ENCODE measurements at places on chromosomes 12 and 14. TPM values are rescaled to one million over a fixed set of nuclear protein-coding genes. Genes with fewer than 3 reads are reported as not detected.

C12orf50 gene
- 0.48 TPM for total RNA-seq

GOLGA3 gene
- total RNA-seq, result 91.2 TPM

DNA sequence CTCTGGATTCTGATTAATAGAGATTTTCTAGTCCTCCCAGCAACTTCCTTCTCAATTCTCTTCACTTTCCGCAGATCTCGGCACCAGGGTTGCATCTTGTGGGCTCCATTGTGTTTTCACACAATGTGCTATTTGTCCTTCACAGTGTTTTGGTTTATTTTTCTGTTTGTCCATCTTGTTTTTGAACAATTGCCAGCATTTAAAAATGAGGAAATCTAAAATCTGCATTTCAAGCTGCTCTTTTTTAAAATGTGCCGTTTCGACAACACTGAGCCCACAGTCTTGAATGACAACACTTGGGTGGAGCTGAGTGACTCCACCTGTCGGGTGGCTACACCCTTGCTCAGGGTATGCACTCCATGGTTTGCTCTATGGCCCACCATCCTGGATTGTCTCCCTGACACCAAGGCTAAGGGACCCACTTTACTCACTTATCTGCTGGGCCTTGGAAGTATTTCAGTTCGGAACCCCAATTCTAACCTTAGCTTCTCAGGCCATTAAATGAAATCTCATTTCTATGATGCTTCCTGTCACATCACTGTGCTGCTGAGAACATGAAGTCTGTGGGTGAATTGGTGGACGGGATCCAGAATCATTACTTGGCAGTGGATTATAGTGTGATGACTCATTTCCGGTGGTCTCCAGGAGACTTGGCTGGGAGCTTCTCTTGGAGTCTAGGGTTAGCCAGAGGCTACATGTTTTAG, 3.4 kb upstream of the MYRFL start:
- no peak overlapping the region for H3K27ac ChIP-seq
- no peaks in the 10 kb centered on the region for H3K36me3 ChIP-seq
- H3K4me1 ChIP-seq, result no peaks in the 10 kb centered on the region
- no peak for DNase-seq
- H3K27me3 ChIP-seq, result no peaks in the 10 kb centered on the region

DNA sequence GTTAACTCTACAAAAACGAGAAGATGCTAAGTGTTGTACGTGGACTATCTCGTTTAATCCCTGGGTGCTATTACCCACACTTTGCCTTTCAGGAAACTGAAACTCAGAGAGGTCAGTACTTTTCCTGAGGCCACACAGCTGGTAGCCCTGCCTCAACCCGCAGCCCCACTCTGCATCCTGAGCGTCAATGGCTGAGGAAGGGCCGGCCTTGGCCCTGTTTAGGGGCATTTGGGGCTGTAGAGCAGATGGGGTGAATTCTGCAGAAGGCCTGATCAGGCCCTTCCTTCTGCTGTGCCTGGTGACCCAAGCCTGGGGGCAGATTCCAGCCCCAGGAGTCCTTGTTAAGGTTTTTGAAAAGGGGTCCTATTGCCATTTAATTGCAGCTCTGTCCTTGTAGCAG, 3.7 kb upstream of the CCDC197 start:
- no peaks in the 10 kb centered on the region for H3K36me3 ChIP-seq
- DNase-seq, result no peak
- H3K27ac ChIP-seq, result no peak overlapping the region
- H3K4me3 ChIP-seq, result no peak overlapping the region

DNA sequence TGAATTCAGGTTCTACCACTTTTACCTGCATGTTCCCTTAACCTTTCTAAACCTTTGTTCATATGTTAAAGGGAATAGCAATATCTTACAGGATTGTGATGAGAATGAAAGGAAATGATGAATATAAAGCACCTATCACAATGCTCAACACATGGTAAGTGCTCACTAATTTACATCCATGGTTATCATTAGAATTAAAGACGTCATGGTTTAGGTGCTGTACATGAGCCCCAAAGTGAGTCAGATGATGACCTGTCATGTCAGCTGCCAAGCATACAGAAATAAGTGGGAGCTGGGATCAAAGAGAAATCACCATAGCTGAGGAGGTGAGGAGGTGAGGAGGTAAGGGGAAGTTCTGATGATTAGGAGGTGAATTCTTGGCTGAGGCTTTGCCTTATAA, 135.9 kb upstream of the ATP2B1 start:
- no peaks in the 10 kb centered on the region for H3K4me1 ChIP-seq
- H3K4me3 ChIP-seq, result no peak overlapping the region
- no peaks in the 10 kb centered on the region for H3K36me3 ChIP-seq
- no peak overlapping the region for H3K27ac ChIP-seq
- no peaks in the 10 kb centered on the region for H3K27me3 ChIP-seq
- no peak for DNase-seq

ACVRL1 gene
- 96.9 TPM for total RNA-seq

DNAJC22 gene
- not detected for total RNA-seq

- H3K4me1 ChIP-seq, result no peaks in the 10 kb centered on the region
- H3K4me3 ChIP-seq, result no peak overlapping the region
- H3K36me3 ChIP-seq, result no peaks in the 10 kb centered on the region
- H3K27me3 ChIP-seq, result no peaks in the 10 kb centered on the region
- no peak for DNase-seq
These were observed 144.0 kb upstream of the FBXO33 start for GRCh38 chr14:39576258-39576657.

DNA sequence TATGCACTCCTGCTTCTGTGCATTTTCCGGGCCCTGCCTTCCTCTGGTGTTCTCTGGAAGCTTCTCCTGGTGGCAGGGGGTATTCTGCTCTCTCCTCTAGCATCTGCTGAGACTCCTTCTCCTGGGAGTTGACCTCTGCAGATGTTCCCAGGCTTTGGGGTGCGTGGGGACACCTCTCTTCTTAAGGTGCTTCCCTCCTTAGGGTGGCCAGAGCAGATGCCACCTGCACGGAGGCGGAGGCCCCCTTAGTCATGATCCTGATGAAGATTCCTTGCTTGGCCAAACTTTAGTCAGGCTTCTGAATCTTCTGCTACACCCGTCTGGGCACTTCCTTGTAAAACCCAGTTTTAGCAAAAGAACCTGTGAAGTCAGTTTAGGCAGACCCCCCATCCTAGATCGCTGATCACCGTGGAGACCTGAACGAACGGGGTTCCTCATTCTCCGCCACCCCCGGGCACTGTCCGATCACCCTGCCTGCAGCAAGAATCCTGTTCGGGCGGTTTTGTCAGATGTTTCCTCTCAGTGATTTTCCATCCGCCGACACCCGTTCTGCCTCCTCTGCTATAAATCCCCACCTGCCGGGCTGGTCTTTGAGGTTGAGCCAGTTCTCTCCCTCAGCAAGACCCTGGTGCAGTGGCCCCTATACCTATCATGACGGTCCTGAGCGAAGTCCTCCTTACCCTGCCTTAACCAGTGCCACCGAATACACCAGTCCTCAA, 111.9 kb downstream of the CALM1 start:
- H3K4me3 ChIP-seq, result no peak overlapping the region
- no peak for DNase-seq
- no peaks in the 10 kb centered on the region for H3K27me3 ChIP-seq
- H3K36me3 ChIP-seq, result no peaks in the 10 kb centered on the region
- H3K4me1 ChIP-seq, result no peaks in the 10 kb centered on the region
- no peak overlapping the region for H3K27ac ChIP-seq

SOCS4 gene
- 22.6 TPM for total RNA-seq

AQP6 gene
- 0.39 TPM for total RNA-seq

DNA sequence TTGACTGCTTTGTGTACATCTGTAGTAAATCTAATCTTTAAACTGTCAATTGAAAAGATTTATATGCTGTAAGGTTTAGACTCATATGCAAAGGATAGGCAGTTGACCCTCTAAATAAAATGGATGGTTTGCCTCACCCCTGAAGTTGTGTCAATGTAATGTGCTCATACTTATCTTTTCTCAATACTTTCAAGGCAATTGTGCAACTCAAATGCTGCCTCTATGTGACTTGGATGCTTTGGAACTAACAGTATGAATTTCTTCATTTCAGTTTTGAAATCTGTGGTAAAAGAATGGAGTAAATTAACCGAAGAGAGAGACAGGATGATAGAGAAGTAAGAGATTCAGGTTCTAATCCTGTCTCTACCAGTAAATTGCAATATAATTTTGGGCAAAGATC, 9.7 kb downstream of the PDE6H start:
- no peak overlapping the region for H3K27ac ChIP-seq
- DNase-seq, result no peak
- H3K4me1 ChIP-seq, result no peaks in the 10 kb centered on the region
- H3K4me3 ChIP-seq, result no peak overlapping the region

DNA sequence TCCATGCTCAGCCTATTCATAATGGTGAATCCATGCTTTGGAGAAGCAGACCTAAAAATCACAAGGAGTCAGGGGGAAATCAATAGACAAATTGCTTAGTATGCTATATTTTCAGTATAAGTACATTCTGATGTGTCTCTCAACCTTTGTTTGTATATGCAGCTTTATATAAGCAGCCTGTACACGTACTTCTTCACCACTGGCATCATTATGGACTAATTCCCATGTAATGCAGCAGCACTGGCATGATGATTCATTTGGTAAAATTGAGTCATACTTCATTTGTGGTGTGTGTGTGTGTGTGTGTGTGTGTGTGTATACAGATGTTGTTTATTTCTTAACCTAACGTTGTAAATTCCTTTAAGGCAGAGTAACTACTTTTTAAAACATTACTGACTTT, 10.9 kb downstream of the DCP1B start:
- no peaks in the 10 kb centered on the region for H3K36me3 ChIP-seq
- DNase-seq, result no peak
- H3K4me3 ChIP-seq, result no peak overlapping the region
- H3K4me1 ChIP-seq, result no peaks in the 10 kb centered on the region
- H3K27ac ChIP-seq, result no peak overlapping the region

- H3K4me3 ChIP-seq, result peak overlapping the region; percentile 48
- H3K27ac ChIP-seq, result peak overlapping the region; percentile 96
- H3K4me1 ChIP-seq, result no peaks in the 10 kb centered on the region
These were observed 136.4 kb upstream of the KRAS start for GRCh38 chr12:25386831-25387731.

ACAD10 gene
- total RNA-seq, result 27.9 TPM

JKAMP gene
- total RNA-seq, result 29.2 TPM

GRCh38 chr12:58794859-58795258, 125.4 kb downstream of the LRIG3 start:
- no peak overlapping the region for H3K27ac ChIP-seq
- no peak overlapping the region for H3K4me3 ChIP-seq
- H3K36me3 ChIP-seq, result no peaks in the 10 kb centered on the region
- no peaks in the 10 kb centered on the region for H3K27me3 ChIP-seq
- no peaks in the 10 kb centered on the region for H3K4me1 ChIP-seq

- H3K4me3 ChIP-seq, result peak overlapping the region; percentile 61
- H3K36me3 ChIP-seq, result no peaks in the 10 kb centered on the region
- H3K4me1 ChIP-seq, result no peaks in the 10 kb centered on the region
- no peaks in the 10 kb centered on the region for H3K27me3 ChIP-seq
- H3K27ac ChIP-seq, result no peak overlapping the region
These were observed 2.3 kb downstream of the GLI1 start for GRCh38 chr12:57461917-57462250.

GRCh38 chr12:2540535-2540941, 254.2 kb upstream of the FKBP4 start:
- no peak for DNase-seq
- no peak overlapping the region for H3K27ac ChIP-seq
- H3K4me1 ChIP-seq, result no peaks in the 10 kb centered on the region
- no peak overlapping the region for H3K4me3 ChIP-seq
- H3K36me3 ChIP-seq, result peaks cover 3% of the 10 kb centered on the region

DNA sequence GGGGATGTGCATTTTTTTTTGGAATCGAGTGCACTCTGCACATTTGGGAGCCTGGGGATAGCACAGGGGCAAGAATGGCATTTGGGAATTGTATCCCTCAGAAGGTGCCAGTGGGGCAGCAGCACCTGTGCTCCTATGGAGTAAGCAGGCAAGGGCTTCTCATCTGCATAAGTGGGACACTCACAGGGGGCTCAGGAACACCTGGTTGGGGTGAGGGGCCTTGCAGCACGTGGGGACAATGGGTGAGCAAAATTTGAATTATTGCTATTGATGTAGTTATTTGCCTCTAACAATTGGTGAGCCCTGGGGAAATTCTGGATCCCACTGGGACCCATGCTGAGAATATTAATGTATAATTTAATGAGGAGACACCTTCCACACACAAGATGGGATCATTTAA, 274.2 kb downstream of the TTC6 start:
- no peaks in the 10 kb centered on the region for H3K4me1 ChIP-seq
- DNase-seq, result no peak
- no peak overlapping the region for H3K27ac ChIP-seq
- no peaks in the 10 kb centered on the region for H3K36me3 ChIP-seq
- no peak overlapping the region for H3K4me3 ChIP-seq

- no peaks in the 10 kb centered on the region for H3K36me3 ChIP-seq
- H3K27me3 ChIP-seq, result no peaks in the 10 kb centered on the region
- DNase-seq, result no peak
These were observed 103.7 kb upstream of the MAX start for GRCh38 chr14:65206078-65206447.

DNA sequence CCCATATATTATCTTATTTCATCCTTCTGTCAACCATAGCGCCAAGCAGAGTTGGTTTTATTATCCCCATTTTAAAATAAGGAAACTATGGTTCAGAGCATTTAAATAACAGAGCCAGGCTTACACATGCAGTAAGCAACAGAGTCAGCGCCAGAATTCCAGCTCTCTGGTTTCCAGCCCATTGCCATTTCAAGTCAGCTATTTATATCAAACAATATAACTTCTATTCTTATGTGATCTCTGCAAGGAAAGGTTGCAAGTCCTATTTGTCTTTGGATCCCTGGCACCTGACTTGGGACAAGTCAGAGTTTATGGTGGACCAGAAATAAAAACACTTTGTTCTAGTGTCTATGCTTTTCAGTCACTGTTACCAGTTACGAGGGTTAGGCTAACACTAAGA, 174.1 kb upstream of the EEA1 start:
- H3K27me3 ChIP-seq, result no peaks in the 10 kb centered on the region
- no peak overlapping the region for H3K4me3 ChIP-seq
- no peak for DNase-seq
- H3K27ac ChIP-seq, result peak overlapping the region; percentile 67

IL22 gene
- not detected for total RNA-seq

DNA sequence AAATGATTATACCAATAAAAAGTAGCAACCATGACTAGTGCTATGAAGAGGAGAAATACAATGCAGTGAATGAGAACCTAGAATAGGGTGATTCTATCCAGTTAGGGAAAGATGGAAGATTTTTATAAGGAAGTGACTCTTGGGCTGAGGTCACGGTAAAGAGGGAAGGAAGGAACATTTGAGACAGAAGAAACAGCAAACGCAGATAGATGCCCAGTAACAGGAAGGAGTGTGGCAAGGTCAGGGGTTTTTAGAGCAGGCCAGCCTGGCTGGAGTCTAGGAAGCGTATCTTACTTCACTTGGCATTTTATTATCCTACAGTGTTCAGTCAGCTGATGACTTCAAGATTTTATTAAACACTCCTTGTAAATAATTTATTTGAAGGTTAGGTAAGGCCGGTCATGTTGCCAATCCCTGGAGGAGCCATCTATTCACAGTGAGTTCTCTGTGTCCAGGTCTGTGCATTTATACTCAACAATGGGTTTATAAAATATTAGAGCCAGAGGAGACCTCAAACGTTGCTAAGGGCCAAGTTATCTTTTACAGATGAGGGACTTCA, 170.6 kb downstream of the PRKCH start:
- no peak for DNase-seq
- H3K27ac ChIP-seq, result no peak overlapping the region
- H3K36me3 ChIP-seq, result no peaks in the 10 kb centered on the region
- H3K27me3 ChIP-seq, result no peaks in the 10 kb centered on the region
- H3K4me1 ChIP-seq, result no peaks in the 10 kb centered on the region

- no peak for DNase-seq
- no peak overlapping the region for H3K4me3 ChIP-seq
- H3K36me3 ChIP-seq, result no peaks in the 10 kb centered on the region
- H3K27me3 ChIP-seq, result no peaks in the 10 kb centered on the region
- H3K4me1 ChIP-seq, result no peaks in the 10 kb centered on the region
These were observed 182.7 kb downstream of the KTN1 start for GRCh38 chr14:55762595-55763232.

KRT7 gene
- total RNA-seq, result 8.7 TPM

All from aorta (tissue), 5 donors.